ENCODE measurements at places on chromosomes 7 and 10.

GRCh38 chr7:155213385-155213784, 84.3 kb upstream of the INSIG1 start:
- no peak for DNase-seq

GRCh38 chr7:42235741-42236161, 1.3 kb downstream of the GLI3 start:
- DNase-seq, result no peak

GRCh38 chr10:77398986-77399755, 238.4 kb downstream of the KCNMA1 start:
- DNase-seq, result no peak

DNA sequence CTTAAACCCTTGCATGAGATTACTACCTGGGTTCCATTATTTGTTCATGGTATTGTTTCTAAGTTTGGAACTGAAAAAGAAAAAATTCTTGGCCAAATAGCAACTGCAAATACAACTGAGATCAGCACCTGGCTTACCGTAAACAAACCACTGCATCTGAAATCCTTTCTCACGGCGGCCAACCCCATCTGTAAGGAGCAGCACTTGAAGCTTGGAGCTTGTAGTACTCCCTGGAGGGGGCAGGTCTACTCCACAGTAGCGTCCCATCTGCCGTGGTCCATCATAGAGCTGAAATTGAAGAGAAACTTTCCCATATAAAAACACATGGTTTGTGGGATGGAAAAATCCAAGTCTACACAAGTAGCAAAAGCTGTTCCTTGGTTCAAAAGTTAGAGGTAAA, 109.9 kb downstream of the CUBN start:
- DNase-seq, result no peak

DNA sequence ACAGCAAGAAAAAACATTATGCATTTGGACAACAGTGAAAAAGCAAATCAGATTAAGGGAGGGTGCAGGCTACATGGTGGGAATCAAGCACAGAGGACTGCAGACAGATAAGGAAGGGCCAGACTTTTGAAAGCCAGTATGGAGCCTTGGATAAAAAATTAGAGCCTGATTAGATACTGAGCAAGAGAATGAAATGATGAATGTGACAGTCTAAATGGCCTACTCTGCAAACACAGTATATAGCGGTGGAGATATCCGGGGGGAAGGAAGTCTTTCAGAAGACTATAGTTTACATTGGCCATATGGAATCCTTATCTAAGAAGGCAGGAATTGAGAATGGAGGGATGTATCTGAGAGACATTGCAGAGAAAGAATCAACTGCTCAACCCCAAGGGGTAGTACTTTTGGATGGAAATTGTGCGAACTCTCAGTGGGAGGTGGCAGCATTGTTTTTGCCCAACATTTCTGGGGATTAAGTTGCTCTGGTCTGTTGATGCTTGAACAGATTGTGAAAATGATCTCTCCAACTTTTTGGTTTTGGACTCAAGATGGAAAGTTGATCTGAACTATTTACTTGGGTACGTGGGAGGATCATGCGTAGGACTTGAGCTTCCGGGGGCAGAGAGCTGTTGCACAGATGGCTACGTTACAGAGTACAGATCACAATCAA, 39.4 kb upstream of the CHCHD3 start:
- no peak for DNase-seq

DNA sequence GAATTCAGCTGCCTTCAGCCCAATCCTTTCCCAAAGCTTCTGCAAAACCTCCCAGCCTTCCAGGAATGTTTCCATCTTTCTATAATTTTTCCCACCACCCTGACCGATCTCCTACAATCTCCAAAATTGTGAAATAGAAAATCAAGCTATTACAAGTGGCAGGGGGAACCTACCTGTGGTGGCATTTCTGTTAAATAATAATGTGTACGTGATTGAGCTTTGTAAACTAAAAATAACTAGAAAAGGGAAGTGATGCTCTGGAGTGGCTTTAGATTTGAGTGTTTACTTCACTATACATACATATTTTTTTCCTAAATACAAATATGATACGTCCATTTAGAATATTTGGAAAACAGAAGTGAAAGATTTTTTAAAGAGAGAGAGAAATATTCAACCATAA, 593.6 kb downstream of the GRM8 start:
- DNase-seq, result no peak

GRCh38 chr10:69757553-69758309, 44.0 kb upstream of the COL13A1 start:
- no peak for DNase-seq

- peak; percentile 54 for DNase-seq
These were observed 250.3 kb downstream of the SNX13 start for GRCh38 chr7:17690030-17690429.

- DNase-seq, result no peak
These were observed 2.5 kb upstream of the ETV1 start for GRCh38 chr7:13991791-13992595.

DNA sequence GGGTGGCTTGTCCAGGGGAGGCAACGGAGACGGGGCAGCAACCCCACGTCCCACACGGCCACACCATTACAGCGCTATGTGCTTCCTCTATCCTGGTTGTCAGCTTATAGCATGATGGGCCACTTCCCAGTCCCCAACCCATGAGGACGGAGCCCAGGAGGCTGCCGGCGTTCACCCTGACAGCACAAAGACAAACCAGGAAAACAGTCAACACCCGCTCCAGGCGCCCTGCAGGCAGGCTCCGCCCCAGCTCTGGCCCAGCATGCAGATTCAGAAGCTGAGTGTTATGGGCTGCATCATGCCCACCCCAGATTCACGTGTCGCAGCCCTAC, 14.8 kb downstream of the WDR86 start:
- no peak for DNase-seq

DNA sequence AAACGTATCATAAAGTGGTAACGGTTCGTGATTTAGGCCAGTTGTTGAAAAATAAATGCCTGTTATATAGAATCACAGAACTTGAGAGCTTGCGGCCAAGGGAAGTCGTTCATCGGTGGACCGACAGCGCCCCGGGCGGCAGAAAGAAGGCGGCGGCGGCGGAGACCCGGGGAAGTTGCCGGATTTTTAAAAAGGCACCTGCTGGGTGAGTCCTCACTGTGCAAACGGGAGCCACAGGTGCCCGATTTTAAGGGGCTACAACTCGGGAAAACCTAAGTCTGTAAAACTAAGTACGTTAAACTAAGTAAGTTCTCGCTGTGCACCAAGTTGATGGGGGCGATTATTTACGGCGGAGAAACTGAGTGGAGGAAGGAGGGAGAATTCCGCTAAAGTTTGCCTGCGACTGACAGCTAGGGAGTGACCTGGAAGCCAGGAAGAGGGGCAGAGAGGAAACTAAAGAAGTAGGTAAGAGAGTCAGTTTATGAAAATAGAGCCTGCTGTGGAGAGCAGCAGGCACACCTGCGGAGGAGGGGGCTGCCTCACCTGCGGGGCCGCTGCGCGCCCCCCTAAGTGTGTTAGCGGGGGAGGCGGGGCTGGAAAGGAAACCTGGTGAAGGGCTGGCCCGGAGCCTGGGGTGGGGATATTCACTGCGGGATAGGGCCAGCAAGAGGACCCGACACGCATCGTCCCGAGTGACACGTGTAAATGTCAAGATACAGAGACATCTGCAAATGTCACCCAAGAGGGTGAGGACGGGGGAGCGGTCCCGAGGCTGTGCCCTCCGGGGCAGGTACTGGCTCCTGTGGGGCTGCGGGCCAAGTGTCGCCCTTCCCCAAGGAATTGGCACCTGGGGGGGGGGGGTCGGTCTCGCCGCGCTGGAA, 996 bp downstream of the ADAM12 start:
- DNase-seq, result no peak

GRCh38 chr10:24215196-24215595, 6.3 kb downstream of the KIAA1217 start:
- DNase-seq, result no peak

- no peak for DNase-seq
These were observed 155.1 kb downstream of the ETV1 start for GRCh38 chr7:13834328-13834761.

GRCh38 chr7:106423111-106423510, 138.3 kb upstream of the NAMPT start:
- no peak for DNase-seq

GRCh38 chr10:99880080-99880835, 97.8 kb downstream of the ABCC2 start:
- no peak for DNase-seq

DNA sequence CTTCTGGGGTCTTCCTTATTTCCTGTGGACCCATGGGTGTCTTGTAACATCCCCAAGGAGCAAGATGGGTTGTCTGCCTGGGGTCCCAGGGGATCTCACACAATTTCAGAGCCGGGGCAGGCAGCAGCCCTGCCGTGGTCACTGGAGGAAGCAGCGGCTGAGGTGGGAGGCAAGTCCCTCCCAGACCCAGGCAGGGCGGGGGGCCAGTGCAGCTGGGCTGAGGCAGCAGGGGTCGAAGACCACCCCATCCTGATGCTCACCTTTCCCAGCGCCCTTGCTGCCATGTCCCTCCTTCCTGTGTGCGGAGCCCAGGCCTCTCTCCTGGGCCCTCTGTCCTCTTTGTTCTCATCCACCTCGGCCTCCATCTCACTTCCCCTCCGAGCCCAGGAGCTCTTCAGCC, 583.0 kb upstream of the COBL start:
- DNase-seq, result no peak

DNA sequence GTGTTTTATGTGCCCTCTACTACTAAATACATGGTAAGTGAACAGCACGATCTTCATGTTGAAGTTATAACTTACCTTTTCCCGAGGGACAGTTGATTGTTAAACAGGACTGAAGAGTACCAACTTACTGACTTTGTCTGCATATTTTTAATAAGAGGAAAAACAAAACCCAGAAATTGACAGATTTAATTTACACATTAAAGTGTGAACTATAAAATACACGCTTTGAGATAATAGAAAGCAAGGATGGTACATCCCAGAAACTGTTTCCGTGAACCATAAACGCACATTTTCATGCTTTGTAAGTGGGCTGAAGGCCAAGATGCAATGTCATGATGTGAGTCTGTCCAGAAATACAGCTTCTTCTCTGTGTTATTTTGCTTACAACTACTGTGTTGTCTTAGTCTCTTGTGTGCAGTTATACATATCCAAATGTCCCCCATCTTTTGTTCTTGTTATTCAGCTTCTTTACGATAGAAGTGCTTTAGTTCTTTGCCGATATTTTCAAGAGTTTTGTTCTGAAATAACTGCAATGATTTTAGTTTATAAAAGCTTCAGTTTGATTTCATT, 190.1 kb downstream of the MLLT10 start:
- DNase-seq, result no peak

DNA sequence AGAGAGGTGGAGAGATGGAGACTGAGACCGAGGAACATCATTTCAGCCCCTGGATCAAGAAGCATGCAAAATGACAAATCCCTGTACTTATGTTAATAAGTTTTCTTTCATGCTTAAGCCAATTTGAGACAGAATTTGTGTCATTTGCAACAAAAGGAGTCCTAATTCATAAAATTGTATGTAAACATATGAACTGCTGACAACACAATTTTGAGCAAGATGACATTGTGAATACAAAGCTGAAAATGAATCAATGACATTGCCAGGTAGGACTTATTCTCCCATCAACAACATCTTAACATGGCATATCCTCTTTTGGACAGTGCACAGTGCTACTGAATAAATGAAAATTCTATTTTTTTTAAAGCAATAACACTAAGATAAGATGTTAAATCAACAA, 264.0 kb downstream of the WDR11 start:
- no peak for DNase-seq

- no peak for DNase-seq
These were observed 20.2 kb upstream of the SLC35G1 start for GRCh38 chr10:93873420-93874115.

DNA sequence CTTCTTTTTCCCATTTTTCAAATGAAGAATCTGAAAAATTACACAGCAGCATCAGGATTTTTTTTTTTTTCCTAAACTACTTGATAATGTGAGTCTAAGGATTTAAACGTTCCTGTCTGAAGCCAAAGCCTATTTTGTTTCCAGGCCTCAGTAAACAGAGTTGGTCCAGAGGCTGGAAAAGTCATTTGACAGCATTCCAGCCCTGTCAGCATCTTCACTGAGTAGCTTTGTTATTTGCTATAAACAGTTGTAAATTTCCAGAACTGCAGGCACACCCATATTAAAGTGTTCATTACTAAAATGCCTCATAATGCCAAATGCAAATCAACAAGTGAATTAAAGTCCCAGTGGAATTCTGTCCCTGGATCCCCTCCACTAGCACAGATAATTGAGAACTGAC, 35.5 kb upstream of the KMT2E start:
- DNase-seq, result no peak

GRCh38 chr10:6278519-6279120, 75.9 kb downstream of the PFKFB3 start:
- DNase-seq, result no peak

- DNase-seq, result no peak
These were observed 59.4 kb upstream of the CCNY start for GRCh38 chr10:35276889-35277288.

- DNase-seq, result no peak
These were observed 178.3 kb downstream of the DYNC1I1 start for GRCh38 chr7:95950698-95951097.

DNA sequence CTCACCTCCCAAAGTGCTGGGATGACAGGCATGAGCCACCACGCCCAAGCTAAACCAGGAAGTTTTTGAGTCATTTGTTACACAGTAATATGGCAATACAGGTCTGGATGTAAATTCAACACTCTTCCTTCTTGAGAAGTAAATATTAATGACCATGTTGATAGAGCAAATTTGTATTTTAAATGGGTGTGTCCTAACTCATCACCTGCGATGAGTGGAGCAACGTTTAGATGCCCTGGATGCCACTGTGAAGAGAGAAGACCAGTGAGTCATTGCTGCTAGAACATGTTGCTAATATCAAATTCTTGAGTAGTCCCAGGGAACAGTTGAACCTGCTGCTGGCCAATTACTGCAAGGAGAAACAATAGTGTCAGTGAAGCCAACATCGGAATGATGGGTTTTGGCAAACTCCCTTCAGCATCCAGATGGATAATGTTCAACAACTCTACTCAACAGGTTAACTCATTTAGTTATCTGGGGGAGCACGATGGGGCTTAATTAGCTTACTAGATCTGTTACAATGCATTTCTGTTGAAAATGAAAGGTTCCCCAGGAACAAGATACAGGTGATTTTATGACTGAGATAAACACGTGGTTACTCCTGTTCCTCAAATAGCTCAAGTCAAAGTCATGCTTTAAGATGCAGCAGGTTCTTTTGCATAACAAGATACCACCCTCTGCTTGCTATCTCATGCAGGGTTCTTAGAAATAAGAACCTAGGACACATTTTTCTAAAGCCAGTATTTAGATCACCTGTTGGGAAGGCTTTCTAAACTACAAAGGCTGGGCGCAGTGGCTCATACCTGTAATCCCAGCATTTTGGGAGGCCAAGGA, 146.8 kb downstream of the CALN1 start:
- DNase-seq, result no peak

- no peak for DNase-seq
These were observed 30.0 kb downstream of the DUSP5 start for GRCh38 chr10:110527731-110528171.

GRCh38 chr10:31129880-31130405, 98.3 kb upstream of the ZNF438 start:
- no peak for DNase-seq

- no peak for DNase-seq
These were observed 13.0 kb upstream of the SCART1 start for GRCh38 chr10:133440633-133441285.

Measured in LoVo (cell line).